ENCODE measurements at places on chromosomes 5 and 9. TPM values are rescaled to one million over a fixed set of nuclear protein-coding genes. Genes with fewer than 3 reads are reported as not detected.

DNA sequence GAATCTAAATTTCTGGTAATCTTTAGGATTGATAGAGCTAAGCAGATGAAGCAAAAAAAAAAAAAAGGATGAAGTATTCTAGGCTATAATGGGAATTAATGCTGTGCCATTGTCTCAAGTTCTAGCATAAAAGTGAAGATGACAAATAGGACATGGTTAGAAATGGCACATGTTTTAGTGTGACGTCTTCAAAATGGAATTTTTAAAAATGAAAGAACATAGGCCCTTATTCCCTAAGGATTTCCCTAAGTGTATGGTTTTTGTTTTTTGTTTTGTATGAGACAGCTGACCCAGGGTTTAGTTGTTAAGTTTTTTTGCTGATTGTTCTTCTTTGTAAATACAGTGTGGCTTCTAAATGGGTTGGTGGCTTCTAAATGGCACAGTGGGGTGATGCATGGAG lies 7.1 kb downstream of the TLE4 start:
- no peak for DNase-seq

FOXD4L5 gene
- 0.21 TPM for total RNA-seq

TTF1 gene
- 13.1 TPM for total RNA-seq

MYMK gene
- not detected for total RNA-seq

DNA sequence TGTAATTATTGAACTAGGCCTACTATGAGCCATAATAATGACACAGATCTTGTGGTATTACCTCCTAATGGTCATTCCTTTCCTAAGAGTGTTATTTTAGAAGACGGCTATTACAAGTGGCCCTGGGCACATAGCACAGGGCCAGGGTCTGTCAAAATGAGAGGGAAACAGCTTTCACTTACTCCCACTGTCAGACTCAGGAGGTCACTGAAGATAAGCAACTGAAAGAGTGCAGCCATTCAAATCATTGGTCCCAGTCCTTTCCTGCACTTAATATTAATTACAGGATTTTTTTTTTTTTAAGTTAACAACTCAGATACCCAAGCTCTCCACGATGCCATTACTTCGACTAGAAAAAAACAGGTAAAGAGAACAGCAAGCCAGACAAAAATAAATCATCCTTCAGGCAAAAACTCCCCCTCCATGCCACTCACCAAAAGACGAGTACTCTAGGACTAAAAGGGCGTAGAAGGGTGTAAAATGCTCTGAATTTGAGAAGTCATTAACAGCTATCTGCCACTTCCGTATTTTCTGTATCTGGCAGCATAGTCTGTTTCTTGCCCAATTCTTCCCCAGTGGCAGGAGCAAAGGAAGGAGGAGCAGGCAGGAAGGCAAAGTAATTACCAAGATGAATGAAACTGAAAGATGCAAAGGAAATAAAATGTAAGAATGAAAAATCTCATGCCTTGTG lies 87.4 kb downstream of the ZNF608 start:
- no peak for DNase-seq

- DNase-seq: no peak
Observed at GRCh38 chr5:149323210-149323609, 22.1 kb upstream of the GRPEL2 start.

DNA sequence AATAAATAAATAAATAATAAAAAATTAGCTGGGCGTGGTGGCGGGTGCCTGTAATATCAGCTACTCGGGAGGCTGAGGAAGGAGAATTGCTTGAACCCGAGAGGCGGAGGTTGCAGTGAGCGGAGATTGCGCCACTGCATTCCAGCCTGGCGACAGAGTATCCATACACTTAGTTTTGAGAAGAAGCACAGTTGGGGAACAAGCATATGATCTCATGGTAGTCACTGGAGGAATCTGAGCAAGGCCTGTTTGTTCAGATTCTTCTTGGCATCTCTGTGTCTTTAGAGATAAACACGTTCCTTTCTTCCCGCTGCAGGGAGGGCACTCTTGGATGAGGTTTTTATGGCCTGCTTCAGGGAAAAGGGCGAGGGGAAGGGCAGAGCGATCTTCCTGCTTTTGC lies 15.6 kb upstream of the DENND1A start:
- DNase-seq: no peak

- DNase-seq: peak; percentile 73
Observed at GRCh38 chr5:172102913-172103626, 85.0 kb downstream of the STK10 start.

DNA sequence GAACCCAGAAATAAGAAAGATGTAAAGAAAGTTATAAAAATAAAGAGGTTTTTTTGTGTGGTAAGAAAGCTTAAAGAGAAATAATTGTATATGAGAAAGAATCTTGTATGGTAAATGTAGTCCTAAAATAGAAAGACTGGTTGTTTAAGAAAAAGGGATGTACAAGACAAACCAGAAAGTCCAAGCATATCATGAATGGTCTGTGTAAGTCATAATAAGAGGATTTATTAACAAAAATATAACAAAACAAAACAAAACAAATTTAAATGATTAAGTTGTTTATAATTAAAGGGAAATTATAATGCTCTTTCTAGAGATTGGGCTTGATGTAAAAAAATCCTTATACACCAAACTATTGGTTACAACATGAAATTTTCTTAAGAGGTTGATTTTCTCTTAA lies 590.4 kb upstream of the PTGER4 start:
- DNase-seq: no peak

GRCh38 chr9:121997791-121998190 lies 95.3 kb downstream of the TTLL11 start:
- DNase-seq: no peak

GRCh38 chr9:99623780-99624364 lies 197.8 kb upstream of the NR4A3 start:
- no peak for DNase-seq

DNA sequence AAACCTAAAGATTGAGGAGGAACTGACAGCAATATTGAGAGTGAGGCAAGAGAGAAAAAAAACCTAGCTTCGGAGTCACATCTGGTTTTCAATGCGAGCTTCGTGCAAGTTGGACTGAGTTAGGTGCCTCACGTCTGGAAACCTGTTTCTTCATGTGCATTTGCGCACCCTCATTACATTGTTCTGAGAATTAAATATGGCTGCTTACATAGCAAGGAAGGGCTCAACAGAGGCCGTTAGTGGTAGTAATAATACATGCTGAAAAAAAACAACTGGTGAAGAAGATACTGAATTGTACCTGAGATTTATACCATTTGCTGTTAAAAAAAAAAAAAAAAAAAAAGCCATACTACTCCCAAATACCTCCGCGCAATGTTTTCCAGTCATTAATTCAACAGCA lies 18.6 kb downstream of the DNAJA1 start:
- no peak for DNase-seq

PRDM9 gene
- total RNA-seq: not detected

GARNL3 gene
- 59.0 TPM for total RNA-seq

DNA sequence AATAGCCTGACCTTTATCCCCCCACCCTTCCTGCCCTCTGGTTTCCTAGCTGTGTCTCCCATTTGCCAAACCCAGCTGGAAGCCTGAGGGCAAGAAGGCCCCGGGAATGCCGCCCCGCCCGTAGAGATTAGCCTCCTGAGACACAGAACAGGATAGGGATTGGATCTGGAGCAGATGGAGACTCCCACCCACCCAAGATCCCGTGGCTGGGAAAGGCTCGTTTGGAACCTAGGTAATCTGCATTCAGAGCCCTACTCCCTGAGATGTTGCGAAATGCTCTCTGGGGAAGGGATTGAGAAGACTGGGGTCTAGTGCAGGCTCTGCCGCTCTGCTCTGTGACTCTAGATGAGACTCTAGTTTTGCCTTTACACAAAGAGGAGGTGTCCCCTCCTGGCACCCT lies 10.9 kb downstream of the AQP3 start:
- DNase-seq: no peak

CDHR2 gene
- not detected for total RNA-seq

C9orf50 gene
- total RNA-seq: not detected

DNA sequence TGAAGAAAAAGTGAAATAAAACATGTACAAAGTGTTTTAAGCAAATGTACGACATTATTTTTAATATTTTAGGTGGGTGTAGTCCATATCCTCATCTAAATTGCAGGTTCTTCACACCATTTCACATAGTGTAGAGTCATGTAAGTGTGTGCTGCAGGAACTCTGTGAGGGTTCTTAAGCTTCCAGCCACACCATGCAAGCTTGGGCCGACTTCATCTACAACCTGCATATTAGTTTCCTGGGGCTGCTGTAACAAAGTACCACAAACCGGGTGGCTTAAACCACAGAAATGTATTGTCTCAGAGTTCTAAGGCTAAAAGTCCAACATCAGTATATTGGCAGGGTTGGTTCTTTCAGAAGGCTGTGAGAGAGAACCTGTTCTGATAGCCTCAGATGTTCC lies 10.2 kb downstream of the PAM start:
- no peak for DNase-seq

- DNase-seq: no peak
Observed at GRCh38 chr9:136482046-136482792, 621 bp downstream of the SEC16A start.

DNA sequence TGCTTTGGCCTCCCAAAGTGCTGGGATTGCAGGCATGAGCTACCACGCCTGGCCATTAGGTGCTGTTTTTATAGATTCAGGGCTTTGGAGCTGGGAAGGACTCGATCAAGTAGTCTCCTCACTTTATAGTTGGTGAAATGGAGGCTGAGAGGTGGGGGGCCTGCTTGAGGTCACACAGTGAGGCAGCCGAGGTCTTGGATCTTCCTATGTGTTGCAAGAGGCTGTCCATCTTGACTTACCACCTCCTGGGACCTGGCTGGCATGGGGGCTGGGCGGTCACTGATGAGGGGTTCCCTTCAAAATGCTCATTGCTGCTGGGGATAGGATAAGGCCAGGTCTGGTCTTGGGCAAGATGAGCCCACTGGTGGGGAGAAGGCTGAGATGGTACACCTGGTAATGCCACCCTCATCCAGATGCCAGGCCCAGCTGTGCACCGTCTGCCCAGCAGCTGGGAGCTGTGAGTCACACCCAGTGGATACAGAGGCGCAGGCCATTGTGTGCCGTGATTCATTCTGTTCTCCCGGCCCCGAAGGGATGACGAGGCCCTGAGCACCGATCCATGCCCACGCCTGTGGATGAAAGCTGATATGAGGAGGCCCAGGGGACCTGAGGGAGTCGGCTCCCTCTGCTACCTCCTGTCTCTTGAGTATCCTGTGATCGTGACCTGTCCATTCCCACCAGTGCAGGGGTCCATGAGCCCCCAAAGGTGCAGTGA lies 10.5 kb upstream of the NDST1 start:
- DNase-seq: peak; percentile 69

DNA sequence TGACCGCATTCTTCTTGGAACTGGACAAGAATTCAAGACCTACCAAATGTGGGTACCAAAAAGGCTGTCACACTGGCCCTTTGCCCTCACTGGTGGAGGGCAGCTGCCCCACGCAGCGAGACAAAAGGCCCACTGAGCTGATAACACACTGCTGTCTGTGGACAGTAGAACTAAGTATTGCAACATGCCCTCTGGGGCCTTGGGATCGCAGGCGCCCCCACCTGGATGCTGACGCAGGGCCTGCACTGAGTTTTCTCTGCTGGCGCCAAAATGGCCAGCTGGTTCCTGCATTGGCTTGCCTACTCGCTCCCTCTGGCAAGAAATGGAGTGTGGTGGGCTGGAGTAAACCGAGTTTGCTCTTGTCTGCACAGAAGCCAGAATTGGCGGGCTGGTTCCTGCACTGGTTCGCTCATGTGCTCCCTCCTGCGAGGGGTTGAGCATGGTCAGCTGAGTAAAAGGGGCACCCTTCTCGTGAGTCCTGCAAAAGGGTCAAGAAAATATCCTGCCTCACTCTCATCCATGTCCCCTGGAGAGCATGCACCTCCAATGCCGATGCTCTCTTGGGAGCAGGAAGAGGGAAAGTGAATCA lies 55.7 kb downstream of the NXNL2 start:
- no peak for DNase-seq

- DNase-seq: no peak
Observed at GRCh38 chr5:2165615-2166305, 283.0 kb upstream of the IRX4 start.

- no peak for DNase-seq
Observed at GRCh38 chr9:118008246-118008645, 304.0 kb downstream of the TLR4 start.

AGGF1 gene
- total RNA-seq: 17.4 TPM
